ENCODE measurements at places on chromosomes 5 and 9.

DNA sequence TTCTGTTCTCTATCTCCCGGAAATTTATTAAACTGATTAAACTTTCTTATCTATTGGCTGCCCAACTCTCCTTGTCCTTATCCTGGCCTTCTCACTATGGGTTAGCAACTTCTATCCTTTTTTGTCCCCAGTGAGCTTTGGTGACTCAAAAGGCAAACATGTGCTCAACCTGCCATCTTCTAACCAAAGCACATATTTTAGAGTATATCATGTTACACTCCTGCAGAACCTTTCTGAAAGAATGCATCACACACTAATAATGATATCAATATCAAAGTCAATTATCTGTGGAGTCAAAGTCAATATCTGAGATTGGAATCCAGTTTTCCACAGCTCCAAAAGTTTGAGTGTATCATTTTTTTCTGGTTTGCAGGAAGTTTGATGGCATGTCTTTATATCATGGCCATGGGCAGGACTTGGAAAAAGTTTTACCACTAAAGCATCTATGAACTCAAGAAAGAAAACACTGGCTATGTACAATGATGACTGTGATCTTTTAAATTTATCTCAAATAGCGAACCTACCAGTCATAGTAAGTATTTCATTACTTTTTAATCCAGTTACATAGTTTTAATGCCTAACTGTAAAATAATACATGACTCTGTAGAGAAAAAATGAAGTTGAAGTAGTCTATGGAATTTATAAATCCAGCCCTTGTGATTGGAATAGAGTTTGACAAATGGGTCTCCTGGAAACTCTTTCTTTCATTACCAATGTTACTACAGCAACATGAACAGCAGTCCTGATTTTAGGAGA lies 166.8 kb downstream of the DROSHA start:
- DNase-seq = no peak

GRCh38 chr5:1660001-1660400 lies 136.2 kb upstream of the LPCAT1 start:
- DNase-seq = no peak

- DNase-seq = no peak
Observed at GRCh38 chr5:62265648-62266112, 40.3 kb upstream of the KIF2A start.

DNA sequence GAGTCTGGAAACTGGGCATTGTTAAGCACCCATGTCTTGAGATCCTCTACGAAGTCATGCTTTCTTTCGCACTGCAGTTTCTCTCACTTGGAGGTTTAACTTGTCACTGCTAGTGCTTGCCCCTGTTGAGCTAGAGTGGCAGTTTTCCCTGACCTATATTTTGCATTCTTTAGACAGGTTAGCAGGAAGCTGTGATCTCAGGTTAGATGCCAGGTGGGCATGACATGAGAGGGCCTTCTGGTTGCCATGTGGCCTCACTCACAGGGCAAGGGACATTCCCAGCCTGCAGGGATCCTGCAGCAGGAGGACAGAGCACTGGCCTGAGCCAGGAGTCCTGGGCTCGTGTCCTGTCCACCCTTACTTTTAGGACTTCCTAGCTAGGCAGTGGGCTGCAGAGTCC lies 28.6 kb downstream of the SLC36A1 start:
- no peak for DNase-seq

- no peak for DNase-seq
Observed at GRCh38 chr9:93829271-93830011, 125.7 kb downstream of the BARX1 start.

- no peak for DNase-seq
Observed at GRCh38 chr9:93630806-93631411, 54.5 kb downstream of the PHF2 start.

- DNase-seq = no peak
Observed at GRCh38 chr5:68313336-68313735, 97.8 kb downstream of the PIK3R1 start.

DNA sequence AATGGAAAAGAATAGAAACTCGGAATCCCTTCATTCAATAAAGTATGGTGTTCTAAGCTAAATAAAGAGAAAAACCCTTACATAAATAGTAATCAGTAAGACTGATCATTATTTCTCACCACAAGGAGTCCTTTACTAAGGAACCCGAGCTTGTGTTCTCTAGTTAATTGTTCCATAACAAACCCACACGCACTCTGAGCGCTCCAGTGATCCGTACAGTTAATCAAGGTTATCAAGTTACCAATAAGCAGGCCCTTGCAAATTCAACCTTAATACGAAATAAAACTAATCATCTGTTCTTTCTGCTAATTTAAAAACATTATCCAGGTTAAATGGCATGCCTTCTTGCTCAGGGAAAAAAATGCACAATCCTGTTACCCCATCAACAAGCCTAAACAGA lies 224.4 kb downstream of the FRMD3 start:
- DNase-seq = no peak

GRCh38 chr5:179152144-179152895 lies 92.1 kb downstream of the ZNF354C start:
- no peak for DNase-seq

- DNase-seq = no peak
Observed at GRCh38 chr5:7391215-7391614, 4.7 kb upstream of the ADCY2 start.

- no peak for DNase-seq
Observed at GRCh38 chr5:169161022-169161680, 139.8 kb downstream of the SLIT3 start.

DNA sequence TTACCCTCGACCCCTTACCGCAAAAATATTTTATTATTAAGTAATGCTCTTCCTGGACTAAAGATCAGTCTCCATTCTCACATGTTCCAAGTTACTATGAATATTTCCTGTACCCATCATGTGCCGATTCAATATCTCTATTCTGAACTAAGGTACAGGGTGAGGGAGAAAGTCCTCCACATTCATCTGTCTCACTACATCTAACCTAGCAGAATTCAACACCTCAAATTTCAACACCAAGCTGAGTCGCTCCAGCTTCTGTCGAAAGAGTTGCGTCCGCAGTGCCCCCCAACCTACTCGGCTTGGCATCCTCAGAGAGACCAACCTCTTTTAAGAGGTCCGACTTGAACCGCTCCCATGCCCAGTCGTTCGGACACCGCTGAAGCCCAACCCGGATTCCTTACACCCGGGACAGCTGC lies 1.0 kb downstream of the CERT1 start:
- no peak for DNase-seq
